Spinal cord (tissue), 10 donors: ENCODE measurements at places on chromosomes 11 and 22.

- peak; percentile 30 for DNase-seq
Measured at GRCh38 chr22:27775758-27776649, 25.6 kb downstream of the MN1 start.

- no peak for DNase-seq
Measured at GRCh38 chr11:3200388-3201111, 18.1 kb downstream of the MRGPRG start.

GRCh38 chr11:36657610-36658267 lies 59.7 kb upstream of the RAG2 start:
- DNase-seq, result peak; percentile 15

- DNase-seq, result no peak
Measured at GRCh38 chr11:117059611-117060148, 38.5 kb downstream of the SIK3 start.

DNA sequence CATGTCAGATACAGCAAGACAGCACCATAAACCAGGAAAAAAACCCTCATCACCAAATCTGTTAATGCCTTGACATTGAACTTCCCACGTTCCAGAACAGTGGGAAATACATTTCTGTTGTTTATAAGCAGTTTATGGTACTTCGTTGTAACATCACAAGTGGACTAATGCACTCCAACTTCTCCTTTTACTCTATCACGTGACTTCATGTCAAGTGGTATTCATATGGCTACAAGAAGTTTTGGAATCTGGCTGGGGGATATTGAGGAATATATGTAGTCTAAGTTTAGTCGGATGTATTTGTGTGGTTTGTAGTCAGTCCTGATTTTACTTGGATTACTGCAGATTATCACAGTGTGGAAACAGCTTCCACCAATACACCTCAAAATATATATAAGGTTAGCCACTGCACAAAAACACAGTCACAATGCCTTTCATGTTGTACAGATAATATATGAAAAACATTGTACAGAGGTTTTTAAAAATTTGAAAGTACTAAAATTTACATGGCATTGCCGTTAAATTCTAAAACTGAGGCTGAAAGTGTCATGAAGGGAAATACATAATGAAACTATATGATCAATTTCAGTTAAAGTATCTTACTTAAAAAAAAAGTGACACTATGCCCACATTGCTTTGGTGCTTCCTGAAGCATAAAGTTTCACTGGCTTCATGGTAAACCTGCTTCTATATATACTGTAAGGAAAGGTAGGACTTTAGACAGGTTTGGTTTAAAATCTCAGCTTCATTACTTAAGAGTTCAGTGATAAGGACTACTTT lies 134.1 kb downstream of the CASP12 start:
- DNase-seq, result no peak

DNA sequence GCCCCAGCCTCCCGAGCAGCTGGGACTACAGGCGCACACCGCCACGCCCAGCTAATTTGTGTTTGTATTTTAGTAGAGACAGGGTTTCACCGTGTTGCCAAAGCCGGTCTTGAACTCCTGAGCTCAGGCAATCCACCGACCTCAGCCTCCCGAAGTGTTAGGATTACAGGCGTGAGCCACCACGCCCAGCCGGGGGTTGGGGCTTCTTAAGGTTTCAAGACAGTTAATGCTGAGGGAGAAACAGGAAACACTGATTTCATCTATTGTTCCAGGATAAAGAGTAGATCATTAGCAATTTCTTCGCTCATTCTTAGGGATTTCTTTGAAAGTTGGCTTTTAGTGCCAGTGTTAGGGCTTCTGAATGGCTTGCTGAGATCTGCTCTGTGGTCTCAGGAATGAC lies 21.2 kb upstream of the CLMP start:
- DNase-seq, result no peak

GRCh38 chr11:3686751-3687150 lies 15.6 kb upstream of the CHRNA10 start:
- DNase-seq, result no peak

DNA sequence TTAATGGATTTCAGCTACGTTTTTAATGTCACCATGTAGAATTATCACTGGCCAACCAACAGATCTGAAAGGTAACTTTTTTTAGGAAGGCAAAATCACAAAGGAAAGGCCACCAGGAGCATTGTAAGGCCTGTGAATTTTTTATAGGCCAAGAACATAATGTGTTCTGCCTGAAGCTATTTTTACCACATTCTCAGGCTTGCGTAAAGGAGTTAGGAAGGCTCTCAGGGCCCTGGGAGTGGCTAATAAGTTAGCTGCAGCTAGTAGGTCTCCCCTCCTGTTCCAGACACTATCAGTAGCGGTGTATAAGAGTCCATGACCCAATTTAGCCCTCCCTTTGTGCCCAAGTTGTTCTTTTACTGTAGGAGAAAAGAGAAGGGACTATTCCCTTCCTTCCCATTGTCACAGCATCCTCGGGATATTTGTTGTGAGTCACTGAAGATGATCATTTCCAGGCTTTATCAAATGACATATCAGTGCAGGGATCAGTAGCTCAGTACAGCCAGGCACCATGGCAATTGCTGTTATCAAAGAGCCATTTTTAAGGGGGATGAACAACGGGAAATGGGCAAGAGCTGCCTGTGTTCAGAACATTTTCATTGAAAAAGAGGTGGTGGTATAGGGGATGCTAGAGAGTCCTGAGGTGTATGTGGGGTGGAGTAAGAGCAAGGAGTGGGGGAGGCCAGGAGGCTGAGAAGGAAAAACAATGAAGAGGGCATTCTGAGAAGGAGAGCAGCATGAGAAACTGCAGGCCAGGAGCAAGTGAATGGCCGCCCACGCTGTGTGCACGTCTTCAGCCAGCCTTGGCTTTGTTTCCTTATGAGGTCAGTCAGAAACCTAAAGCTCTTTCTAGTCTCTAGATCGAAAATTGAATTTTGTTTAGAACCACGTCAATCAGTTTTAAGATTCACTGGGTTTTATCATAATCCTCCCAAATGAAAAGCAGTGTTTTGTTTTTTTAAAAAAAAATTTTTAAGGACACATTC lies 940.3 kb downstream of the NTM start:
- no peak for DNase-seq
